ENCODE measurements at places on chromosomes 5 and 9.

- DNase-seq: no peak
Observed at GRCh38 chr9:119337573-119337972, 31.7 kb downstream of the BRINP1 start.

- DNase-seq: no peak
Observed at GRCh38 chr5:146880966-146881365, 2.4 kb upstream of the PPP2R2B start.

- no peak for DNase-seq
Observed at GRCh38 chr5:145811834-145812625, 23.1 kb downstream of the PRELID2 start.

DNA sequence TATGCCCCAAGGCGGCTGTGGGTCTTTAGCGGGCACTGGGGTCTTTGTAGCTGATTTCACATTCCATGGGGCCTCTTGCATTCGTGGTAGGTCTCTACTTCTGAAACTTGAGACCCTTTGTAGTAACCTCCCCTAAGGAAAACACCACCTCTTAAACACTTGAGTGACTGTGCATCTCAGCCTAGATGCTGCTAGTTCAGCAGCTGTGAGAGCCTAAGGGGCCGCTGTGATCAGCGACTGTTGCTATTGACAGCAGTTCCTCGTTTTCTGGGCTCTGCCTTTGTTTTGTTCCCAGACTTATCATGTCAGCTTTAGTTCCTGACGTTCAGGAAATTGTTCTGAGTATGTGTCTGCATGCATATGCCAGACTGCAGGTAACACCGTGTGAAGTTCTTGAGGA, 171.2 kb downstream of the HSPA4 start:
- DNase-seq: no peak

- DNase-seq: no peak
Observed at GRCh38 chr9:98879094-98879962, 64.4 kb upstream of the COL15A1 start.

DNA sequence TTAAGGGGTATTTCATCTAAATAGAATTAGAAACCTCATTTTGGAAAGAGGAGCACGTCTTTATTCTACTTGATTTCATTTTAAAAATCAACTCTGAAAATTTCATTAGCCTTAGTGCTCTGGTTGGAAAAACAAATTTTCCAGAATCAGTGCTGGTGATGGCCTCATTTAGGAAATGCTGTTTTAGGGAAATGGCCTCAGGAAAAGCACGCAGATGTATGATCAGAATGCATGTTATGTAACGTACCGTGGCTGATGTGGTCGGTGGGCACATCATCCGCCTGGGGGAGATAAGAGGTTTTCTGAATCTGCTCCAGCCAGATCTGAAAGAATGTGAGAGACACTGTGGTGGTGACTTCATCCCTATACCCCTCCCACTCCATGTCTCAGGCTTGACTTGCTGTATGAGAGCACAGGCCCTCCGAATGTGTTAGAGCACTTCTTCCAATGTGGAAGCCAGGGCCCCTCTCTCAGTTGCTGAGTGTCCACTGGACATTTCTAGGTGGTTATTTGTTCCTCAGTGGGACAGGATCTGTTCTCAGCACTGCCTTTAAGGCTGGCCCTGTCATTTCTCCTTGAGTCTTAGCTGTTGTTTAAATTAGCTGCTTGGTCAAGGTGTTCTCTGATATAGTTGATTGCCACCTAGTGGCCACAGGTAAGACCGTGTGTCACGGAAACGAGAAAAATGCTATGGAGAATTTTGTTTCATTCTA, 96.5 kb downstream of the ARHGAP26 start:
- DNase-seq: peak; percentile 47

- no peak for DNase-seq
Observed at GRCh38 chr5:78016863-78017529, 240.9 kb upstream of the TBCA start.

DNA sequence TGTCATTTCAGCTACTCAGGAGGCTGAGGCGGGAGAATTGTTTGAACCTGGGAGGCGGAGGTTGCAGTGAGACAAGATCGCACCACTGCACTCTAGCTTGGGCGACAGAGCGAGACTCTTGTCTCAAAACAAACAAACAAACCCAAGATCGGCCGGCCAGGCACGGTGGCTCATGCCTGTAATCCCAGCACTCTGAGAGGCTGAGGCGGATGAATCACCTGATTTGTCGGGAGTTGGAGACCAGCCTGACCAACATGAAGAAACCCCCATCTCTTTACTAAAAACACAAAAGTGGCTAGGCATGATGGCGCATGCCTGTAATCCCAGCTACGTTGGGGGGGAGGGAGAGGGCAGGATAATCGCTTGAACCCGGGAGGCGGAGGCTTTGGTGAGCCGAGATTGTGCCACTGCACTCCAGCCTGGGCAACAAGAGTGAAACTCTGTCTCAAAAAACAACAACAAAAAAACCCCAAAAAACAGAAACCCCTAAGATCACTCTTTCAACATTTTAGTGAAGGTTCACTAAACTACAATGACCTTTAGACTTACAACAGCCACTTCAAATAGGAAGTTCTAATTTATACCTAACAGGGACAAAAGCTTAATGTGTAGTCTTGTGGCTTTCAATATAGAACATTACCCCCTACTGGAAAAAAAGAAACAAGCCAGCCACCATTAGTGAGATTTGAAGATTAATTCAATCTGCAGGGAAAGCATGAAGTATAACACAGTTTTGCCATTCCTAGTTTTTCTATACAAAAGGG, 7.0 kb downstream of the HSPA9 start:
- DNase-seq: no peak

DNA sequence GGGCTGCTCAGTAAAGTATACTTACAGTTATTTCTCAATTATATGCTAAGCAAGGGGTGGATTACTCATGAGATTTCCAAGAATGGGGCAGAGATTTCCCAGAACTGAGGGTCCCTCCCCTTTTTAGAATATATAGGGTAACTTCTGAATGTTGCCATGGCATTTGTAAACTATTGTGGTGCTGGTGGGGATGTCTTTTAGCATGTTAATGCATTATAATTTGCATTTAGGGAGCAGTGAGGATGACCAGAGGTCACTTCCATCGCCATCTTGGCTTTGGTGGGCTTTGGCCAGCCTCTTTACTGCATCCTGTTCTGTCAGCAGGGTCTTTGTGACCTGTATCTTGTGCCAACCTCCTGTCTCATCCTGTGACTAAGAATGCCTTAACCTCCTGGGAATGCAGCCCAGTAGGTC, 35.5 kb downstream of the TTC1 start:
- DNase-seq: no peak

DNA sequence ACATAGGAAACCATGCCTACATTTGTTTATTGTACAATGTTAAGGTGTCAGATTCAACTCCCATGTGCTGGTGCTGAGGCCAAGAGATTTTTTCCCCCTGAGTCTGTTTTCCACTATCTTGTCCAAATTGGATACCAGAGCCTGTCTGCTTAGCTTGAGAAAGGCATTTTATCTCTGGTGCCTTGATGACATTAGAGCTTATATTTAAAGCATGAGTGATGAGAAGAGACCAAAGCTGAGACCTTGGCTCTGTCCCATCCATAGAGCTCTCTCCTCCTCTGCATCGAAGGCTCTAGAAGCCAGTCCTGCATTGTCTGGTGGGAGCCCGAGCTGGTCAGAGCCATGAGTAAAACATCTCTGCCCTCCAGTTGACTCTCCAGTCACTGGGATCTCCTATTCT, 10.4 kb upstream of the PPP2CA start:
- no peak for DNase-seq

DNA sequence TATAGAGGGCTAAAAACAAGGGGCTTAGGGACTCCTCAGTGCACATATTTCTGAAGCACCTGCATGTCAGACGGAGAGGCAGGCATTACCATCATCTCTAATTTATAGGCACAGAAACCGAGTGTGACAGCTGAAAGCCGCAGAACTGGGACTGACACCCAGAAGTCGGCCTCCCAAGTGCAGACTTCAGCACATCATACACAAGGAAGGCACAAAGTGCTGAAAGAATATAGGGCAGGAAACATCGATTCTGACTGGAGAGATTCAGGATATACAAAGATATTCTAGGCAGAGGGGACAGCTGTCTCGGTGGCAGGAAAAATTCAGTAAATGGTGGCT, 11.2 kb downstream of the MRPS27 start:
- no peak for DNase-seq

GRCh38 chr5:151772846-151773561, 1.2 kb downstream of the G3BP1 start:
- no peak for DNase-seq

GRCh38 chr9:93259490-93260262, 75.7 kb downstream of the WNK2 start:
- no peak for DNase-seq

DNA sequence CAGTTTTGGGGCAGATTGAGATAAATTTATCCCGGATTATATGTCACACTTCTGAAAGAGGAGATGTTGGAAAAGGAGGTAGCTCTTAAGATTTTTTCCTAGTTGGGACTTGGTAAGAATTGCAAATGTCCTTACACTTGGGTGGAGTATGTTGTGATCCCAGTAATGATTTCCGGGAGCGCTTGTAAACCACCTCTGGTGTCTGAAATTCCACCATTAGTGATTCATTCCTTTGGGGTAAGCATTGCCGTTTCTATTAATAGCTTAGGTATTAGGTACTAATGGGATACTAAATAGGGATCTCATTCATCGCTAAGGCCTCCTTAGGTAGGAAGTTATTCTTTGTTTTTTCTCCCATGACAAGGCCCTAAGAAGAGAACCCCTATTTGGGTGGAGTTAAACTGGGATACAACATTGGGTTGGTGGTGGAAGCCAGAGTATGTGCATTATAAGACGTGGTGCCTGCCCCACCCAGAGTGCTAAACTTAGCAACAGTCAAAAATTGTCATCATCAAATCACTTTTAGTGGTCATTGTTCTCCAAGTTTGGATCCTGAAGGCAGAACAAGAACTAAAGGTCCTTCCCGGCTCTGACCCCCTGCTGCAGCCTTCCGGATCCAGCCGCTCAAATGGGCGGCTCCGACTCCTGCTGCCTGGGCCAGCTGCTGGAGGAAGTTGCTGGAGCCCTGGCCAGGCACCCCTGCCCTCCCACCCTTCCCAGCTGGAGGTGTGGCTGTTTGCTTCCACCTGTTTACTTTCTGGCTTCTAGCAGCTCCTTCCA, 31.7 kb upstream of the DAB2IP start:
- no peak for DNase-seq

- DNase-seq: no peak
Observed at GRCh38 chr9:128733256-128733655, 9.3 kb upstream of the ZDHHC12 start.

DNA sequence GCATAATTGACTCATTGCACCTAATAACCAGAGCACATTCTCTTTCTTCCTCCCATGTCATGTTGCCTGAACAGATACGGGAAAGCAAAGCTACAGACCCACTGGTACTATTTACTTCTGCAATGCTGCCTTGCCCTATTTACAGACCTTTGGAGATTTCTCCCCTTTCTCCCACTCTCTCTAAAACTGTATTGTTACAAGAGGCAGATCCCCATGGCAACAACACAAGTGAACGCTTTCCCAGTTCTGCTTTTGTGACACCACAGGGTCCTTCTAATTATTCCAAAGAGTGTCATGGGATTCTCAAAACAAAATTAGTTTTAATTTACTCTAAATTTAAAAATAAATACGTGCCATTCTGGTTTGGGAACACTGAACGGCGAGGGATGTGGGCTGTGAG, 104.7 kb downstream of the KCTD16 start:
- DNase-seq: no peak

GRCh38 chr9:4792054-4792571, 631 bp upstream of the RCL1 start:
- DNase-seq: no peak

DNA sequence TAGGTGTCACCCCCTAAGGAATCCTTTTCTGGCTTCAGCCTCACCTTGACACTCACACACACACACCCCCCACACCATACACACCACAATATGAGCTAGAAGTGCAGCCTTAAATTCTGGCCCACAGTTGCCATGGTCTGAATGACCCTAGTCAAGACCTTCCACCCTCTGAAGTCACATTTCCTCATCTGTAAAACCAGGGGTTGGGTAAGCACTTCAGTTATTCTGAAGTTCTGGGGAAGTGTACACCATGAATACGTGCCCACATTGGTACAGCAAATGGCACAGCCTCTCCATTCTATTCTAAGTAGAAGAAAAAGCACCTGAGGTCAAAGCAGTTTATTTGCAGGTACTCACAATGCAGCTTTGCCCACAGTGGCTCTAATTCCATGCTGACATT, 372.8 kb upstream of the KLF4 start:
- DNase-seq: no peak

- no peak for DNase-seq
Observed at GRCh38 chr9:124427281-124427680, 12.0 kb upstream of the PSMB7 start.

DNA sequence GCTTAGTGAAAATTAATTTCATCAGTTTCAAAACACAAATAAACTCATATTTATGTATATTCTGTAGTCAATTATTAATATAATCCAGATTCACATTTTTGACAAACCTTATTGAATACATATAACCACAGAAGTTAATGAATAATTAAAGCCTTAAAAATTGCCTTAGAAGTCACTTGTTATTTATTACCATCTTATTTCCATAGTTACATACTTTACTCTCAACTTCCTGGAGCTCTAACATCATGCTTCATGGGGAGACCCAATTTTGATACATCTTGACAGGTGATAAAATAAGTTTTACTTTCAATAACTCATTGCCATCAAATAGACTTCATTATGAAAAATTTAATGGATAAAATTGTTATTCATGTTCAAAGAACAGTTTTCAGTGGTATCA, 1038.7 kb downstream of the PTPRD start:
- DNase-seq: no peak

DNA sequence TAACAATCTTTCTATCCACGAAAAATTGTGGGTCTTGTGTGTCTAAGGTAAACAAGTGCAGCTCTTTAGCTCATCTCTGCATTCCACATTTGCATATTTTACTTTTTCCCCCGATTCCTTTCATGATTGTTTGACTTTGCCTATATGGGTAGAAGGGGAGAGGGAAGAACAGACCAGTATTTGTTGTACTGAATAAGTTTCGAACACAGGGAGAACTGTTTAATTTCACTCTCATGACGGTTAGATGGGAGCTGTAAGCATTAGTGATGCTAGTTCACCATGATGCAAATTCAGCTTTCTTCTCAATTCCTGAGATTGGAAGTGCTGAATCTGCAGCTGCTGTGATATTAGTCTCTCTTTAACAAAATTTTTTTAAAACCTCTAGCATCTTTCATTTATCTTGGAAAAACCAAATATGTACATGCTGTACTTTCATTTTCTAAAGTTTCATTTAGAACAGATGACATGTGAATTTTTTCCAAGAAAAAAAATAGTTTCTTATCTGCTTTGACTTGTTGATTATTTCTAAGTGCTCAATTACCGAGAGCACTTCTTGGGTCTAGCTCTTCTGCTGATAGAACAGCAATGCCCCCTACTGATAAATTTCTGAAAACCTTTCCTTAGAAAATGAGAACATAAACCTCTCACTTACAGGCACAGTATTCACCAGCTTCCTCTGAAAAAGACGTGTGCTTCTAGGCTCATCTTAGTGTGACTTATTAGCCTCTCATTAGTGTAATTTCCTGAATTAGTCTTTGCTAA, 149.5 kb downstream of the BAAT start:
- no peak for DNase-seq

All from activated CD4-positive, alpha-beta T cell treated with anti-CD3 and anti-CD28 coated beads for 4 hours (primary cell).